ENCODE measurements at places on chromosomes 7 and 10.

- DNase-seq: no peak
These were observed 100.6 kb upstream of the MDFIC start for GRCh38 chr7:114821030-114821900.

- no peak for DNase-seq
These were observed 23.1 kb downstream of the SP4 start for GRCh38 chr7:21450941-21451340.

DNA sequence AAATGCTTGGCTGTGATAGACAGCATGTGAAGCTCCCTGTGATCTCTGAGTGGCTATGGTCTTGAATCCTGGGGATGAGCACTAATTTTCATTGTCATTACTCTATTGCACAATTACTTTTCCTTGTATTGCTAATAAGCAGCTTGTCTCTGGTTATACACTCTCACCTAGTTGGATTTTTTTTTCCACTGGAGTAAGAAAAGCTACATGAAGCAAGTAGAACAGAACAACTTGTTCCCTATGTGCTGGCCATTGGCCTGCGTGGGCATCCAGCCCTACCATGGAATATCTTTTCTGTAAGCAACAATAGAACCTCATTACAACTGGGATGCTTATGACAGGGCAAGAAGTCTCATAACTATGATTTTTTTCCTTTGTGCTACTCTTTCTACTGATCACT is 807.4 kb downstream of the TNS3 start:
- DNase-seq: no peak

GRCh38 chr7:134736381-134736780 is 43.1 kb upstream of the CALD1 start:
- no peak for DNase-seq

GRCh38 chr7:158850545-158851102 is 5.7 kb upstream of the DYNC2I1 start:
- DNase-seq: no peak
